Hypothalamus (tissue), 51 donors: ENCODE measurements at places on chromosomes 3 and 15.

DNA sequence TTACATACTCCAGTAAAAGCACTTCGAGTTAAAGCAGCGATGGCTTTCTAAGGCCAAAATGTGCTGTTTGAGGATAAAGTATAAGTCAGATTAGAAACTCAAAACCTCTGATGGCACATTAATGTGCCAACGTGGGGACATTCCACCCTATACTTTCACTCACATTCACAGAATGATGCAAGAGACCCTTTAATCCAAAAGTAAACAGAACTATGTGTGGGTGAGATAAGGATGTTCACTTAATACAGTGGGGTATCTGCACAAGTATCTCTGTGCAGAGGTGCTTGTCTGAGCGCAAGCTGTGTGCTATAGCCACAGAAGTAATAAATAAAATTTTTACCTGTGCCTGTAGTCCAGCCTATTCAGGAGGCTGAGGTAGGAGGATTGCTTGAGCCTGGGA, 100.3 kb upstream of the CHL1 start:
- DNase-seq, result no peak

GRCh38 chr15:49155110-49155833, at the start of gene COPS2:
COPS2 (minus strand) TSS chr15:49155599; CDS start chr15:49155578, 21 bp downstream.
- DNase-seq, result peak; percentile 88

DNA sequence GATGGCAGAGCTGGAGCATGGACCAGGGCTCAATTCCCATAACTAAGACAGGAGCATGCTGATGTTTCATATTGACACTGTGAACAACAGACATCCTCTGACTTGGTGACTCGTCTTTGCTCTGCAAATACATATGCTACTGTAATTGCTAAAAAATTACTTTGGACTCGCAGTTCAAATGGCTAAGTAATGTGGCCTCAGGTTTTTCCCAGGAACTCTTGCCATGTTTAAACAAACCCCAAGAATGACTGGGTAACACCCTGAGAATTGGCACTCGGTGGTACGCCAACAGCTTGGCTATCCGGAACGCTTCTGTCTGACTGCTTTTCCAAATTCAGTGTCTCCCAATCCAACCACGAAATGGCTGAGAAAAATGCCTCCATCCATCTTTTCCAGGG, 456.7 kb upstream of the THBS1 start:
- no peak for DNase-seq

DNA sequence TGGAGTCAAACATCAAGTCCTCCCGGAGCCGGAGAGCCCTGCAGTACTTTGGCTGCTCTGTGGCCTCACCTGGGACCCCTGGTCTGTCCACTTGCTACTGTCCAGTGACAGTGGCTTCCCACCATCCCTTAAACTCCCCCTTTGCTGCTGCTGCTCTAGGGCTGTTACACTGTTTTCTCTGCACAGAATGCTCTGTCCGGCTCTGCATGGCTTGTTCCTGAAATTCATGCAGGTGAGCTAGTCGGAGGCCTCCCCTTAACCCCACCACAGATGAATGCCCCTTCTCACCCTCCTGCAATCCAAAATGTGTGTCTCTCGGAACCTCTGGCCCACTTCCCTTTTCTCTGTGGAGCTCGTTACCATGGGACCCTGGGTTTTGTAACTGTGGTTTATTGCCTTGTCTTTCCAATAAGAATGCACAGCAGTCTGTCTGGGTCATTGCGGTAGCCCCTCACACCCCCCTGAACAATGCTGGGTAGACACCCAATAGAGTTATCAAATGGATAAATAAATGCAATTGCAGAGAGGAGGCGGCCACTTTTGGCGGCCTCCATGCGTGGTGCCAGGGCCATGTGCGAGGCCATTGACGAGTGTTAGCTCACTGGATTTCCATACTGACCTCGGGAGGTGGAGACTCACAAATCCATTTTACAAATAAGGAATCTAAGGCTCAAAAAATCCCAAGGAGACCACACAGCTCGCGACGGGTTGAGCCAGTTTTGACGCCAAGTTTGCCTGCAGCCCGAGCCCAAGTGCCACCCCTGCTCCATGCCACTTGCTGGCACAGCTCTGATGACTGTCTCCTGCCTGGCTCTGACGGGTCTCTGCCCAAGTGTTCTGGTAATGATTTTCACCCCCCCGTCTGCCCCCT, 48.5 kb downstream of the RGMA start:
- no peak for DNase-seq

GRCh38 chr3:161413855-161414210, 42.5 kb upstream of the SPTSSB start:
- no peak for DNase-seq

- DNase-seq, result no peak
Observed at GRCh38 chr3:8962226-8962861, 928 bp downstream of the RAD18 start.

DNA sequence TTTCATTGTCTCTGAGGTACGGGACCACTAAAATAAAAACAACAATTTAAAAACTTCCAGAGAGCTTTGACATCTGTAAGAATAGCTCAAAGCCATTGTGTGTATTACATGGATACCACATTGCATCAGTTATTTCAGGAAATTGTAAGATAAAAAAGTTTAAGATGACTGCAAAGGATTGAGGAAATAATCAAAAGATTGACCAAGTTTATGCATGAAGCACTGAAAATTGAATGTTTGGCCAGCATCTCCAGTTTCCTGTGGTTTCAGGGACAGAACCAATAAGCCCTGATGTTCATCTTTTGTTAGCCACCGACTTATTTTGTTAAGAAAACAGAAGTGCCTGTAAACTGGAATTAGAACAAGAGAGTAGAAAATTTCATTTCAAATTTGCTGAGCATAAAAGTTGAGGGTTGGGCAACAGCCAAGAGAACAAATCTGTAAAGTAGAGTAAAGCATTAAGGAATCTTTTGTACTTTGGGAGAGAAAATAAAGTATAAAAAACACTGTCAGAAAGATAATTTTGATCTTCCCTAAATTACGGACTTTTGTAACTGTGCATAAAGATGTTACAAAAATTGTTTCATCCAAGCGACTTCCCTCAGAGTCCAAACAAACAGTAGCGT, 211.5 kb upstream of the P2RY1 start:
- no peak for DNase-seq
